ENCODE measurements at places on chromosomes 16 and 17. TPM values are rescaled to one million over a fixed set of nuclear protein-coding genes. Genes with fewer than 3 reads are reported as not detected.
A peak's percentile ranks its signal among the peaks of the same experiment; 100 is the strongest.

CTRB2 gene
- total RNA-seq: 0.56 TPM

ANKRD40CL gene
- not detected for total RNA-seq

KRTAP3-1 gene
- not detected for total RNA-seq

SP6 gene
- total RNA-seq: not detected

IRX5 gene
- 11.4 TPM for total RNA-seq

PRKCB gene
- not detected for total RNA-seq

STARD3 gene
- 22.7 TPM for total RNA-seq

CES1 gene
- total RNA-seq: not detected

CTDNEP1 gene
- 36.1 TPM for total RNA-seq

DNA sequence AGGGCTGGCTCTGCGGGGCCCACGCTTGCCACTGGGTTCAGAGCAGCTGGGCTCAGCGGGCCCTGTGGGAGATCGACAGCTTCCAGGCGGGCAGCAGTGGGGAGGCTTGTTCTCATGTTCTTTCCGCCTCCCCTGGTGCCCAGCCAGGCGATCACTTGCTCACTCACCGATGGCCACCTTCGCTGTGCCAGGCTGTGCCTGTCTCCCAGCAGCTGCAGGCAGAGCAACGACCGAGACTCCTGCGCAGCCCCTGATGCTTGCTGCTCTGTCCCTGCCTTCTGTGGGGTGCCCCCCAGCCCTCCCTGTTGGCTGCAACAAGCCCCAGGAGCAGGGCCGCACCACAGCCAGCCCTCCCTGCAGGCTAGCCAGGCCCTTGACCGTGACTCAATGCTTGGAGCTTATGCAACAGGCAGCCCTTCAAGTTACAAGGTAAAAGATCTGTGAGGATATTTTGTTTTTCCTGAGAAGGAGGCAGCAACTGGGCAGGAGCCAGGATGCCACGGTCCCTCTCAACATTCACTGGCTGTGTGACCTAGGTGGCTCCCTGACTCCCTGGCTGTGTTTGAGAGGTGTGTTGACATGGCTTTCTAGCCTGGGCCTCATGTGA, 9.6 kb upstream of the SPNS2 start:
- DNase-seq: no peak

- peak; percentile 43 for DNase-seq
Observed at GRCh38 chr17:7579001-7579833, at the start of gene CD68. Gene CD68, plus strand, starts transcription at chr17:7579638. Its CDS starts 40 bp downstream, at chr17:7579678.

- DNase-seq: no peak
Observed at GRCh38 chr16:12902511-12903372, 1.3 kb downstream of the SHISA9 start.

DNA sequence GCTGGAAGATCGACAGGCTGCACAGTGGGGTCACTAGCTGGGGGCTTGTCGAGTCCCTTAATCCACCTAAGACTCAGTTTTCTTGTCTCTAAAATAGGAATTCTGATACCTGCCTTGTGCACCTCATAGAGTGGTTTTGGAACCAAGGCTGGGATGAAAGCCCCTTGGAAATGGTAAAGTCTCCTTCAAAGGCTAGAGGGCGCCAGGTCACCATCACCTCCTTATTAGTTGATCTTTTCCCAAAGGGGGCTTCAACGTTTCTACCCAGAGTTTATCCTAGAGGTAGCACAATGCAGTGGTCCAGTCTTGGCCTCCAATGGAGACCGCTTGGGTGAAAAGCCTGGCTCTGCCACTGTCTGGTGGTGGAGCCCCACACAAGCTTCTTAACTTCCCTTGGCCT, 158.2 kb downstream of the AIPL1 start:
- DNase-seq: no peak

DNA sequence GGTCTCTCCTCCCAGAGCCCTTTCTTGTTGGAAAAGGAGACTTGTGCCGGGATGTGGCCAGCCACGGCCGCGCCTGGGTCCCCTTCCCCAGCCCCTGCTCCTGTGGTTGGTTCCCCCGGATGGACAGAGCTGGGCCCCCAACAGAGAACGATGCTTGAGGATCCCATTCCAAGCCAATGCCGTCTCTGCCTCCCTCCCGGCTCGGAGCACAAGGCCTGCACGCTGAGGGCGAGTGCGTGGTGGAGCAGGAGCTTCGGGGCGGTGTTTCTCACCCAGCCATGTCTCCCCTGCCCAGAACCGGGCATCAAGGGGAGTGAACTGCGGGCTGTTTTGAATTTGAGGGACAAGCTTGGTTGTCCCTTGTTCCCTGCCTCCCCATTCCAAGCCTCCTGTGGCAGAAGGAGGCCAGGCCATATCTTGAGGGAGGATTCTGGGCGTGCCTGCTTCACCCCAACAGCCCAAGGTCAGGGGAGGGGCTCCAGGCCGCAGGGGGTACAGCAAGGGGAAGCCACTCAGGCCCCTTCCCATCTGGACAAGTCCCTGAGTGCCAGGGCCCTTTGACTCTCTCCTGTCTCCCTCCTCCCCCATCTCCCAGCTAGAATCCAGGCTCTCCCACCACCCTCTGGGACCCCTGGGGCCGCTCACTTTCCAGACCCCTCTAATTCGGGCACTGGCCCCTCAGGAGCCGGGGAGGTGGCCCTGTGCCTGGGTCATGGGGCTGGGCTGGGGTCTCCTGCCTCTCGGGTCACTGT, 43.6 kb downstream of the SOCS3 start:
- DNase-seq: no peak

- DNase-seq: peak; percentile 97
Observed at GRCh38 chr16:4944333-4945281, 7.7 kb upstream of the PPL start.

DNA sequence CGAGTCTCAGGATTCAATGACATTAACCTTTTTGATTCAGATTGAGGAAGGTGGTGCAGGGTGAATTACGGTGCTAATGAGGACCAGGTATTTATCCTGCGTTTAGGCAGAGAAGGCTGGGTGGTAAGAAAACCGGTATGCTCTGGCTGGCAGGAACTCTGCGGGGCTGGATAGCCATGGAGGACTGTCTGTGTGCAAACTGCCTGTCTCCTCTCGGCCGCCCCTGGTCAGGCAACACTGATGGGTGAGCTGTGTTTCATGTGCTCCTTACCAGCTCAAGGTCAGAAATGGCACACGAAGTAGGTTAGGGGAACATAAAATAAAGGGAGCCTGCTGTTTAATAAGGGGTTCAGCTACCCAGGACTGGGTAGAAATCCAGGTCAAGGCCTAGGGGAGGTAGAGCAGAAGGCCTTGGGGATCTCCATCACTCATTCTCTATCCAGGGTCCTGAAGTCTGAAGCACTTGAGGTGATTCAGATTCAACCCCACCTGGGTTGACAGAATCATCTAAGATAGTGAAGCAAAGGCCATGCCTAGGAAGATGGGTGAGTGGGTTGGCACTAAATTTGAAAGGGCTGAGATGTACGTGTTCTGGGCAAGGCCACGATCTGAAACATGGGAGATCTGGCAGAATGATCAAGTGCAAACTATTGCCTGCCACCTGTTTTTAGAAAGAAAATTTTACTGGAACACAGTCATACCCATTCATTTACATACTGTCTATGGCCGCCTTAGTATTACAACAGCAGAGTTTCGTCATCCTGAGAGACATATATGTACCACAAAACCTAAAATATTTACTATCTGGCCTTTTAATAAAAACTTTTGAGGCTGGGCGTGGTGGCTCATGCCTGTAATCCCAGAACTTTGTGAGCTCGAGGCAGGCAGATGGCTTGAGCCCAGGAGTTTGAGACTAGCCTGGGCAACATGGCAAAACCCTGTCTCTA, 292.5 kb downstream of the XYLT1 start:
- DNase-seq: no peak
